ENCODE measurements at places on chromosomes 2 and 18. TPM values are rescaled to one million over a fixed set of nuclear protein-coding genes. Genes with fewer than 3 reads are reported as not detected.

DNA sequence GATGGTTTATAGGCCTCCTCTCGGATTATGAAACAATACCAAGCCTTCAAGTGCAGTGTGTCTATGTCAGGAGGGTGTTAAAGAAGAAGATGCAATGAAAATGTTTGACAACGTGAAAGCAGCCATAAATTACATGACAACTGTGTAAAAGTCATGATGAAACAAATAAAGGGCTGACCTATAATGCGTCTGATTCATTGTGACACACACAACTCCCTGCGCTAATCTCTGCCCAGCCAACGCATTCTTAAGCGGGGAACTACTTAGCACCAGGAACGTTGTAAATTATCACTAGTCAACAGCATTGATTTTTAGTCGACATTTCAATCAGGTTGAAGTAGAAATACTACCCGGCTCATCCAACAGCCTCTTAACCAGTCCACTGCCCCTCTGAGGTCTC, 26.8 kb downstream of the BCL11A start:
- no peak overlapping the region for H3K27ac ChIP-seq
- no peak overlapping the region for H3K4me3 ChIP-seq
- no peaks in the 10 kb centered on the region for H3K4me1 ChIP-seq

DNA sequence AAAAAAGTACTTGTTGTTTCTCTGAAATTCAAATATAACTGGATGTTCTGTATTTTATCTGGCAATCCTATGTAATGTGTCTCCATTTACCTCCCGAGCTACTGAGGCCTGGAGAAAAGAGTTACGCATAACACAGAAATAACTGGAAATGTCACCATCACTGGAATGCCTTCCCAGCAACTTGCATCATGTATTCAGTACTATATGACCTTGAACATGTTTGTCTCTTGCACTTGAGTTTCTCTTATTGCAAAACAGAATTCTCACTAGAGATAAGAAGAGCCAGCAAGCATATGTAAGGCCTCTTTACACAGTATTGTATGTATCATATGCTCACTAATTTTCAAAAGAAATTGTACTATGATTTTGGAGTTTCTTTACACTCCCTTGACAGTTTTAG, 99.6 kb upstream of the CTAGE1 start:
- no peaks in the 10 kb centered on the region for H3K36me3 ChIP-seq
- H3K4me3 ChIP-seq, result no peak overlapping the region
- no peaks in the 10 kb centered on the region for H3K27me3 ChIP-seq

The TSPYL6 gene
- total RNA-seq, result not detected

DNA sequence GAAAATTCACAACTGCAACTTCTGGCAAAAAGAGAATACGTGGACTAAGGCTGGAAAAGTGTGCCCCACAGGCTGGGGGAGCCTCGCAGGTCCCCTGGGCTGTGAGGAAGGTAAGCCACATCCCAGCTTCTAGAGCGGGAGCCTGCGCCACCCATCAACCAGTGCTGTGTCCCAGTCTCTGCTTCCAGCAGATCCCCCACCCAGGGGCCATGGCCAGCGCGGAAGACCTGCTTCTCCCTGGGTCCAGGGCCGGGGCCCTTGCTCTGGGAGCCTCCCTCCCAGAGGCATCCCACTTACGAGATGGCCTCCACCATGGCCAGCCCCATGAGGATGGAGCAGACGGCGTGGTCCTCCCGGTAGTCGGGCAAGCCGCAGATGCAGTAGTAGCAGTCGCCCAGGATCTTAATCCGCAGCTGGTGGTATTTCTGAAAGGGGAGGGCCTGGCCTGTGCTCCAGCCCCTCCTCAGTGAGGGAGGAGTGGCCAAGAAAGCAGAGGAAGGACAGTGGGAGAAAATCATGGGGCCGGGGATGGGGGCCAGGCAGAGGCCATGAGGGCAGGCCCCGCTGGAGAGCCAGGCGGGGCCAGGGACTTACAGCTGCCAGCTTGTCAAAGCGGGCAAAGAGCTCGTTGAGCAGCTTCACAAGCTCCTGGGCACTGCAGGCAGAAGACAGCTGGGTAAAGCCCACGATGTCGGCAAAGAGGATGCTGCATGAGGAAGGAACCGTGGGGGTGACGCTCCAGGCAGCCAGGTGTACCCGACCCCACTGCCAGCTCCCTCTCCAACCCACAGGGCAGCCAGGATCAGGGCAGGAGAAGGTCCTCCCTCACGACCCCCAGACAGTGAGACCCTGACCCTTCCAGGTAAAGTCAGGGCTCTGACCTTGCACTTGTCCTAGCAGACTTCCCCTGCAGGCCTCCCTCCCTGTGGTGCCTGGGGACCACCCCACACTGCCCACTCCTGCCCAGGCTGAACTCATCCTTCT, 48.0 kb downstream of the CENPO start:
- H3K27ac ChIP-seq, result no peak overlapping the region
- H3K4me3 ChIP-seq, result no peak overlapping the region

The EMILIN2 gene
- 1.2 TPM for total RNA-seq

DNA sequence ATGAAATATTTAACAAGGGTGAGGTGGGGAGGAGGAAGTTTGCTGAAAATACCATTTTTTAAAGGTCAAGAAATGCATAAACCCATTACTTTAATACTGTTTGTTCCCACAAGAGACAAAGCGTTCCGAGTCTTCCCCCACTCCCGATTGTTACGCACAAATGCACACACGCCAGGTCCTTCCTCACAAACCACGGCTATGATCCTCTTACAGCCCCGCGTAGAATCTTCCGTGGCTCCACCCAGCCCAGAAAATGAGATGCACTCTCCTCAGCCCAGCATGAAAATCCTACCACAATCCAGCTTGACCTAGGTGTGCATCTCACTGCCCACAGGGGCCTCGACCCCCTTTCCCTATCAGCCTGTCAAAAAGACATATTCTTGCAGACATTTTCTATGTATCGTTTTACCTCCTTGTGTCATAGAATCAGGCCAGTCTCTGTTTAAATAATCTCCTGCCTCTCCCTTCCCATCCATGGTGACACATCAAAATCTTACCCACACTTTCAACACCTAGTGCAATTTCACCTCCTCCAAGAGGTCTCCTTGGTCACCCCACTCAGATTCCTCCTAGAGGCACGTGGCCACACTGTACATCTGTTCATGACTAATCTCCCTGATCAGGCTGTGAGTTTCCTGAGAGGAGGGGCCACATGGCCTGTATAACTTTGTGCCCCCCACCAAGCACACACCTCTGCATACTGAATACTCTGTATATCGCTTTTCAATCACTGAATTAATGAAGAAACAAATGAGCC, 491.0 kb upstream of the KLHL29 start:
- DNase-seq, result no peak
- no peaks in the 10 kb centered on the region for H3K36me3 ChIP-seq
- H3K4me3 ChIP-seq, result no peak overlapping the region
- no peak overlapping the region for H3K27ac ChIP-seq

GRCh38 chr2:160300203-160300602, 100.1 kb upstream of the ITGB6 start:
- no peak overlapping the region for H3K4me3 ChIP-seq
- H3K36me3 ChIP-seq, result no peaks in the 10 kb centered on the region
- no peaks in the 10 kb centered on the region for H3K27me3 ChIP-seq
- H3K4me1 ChIP-seq, result no peaks in the 10 kb centered on the region

GRCh38 chr2:44200011-44200410, 31.3 kb downstream of the PPM1B start:
- H3K4me3 ChIP-seq, result no peak overlapping the region
- H3K36me3 ChIP-seq, result no peaks in the 10 kb centered on the region
- H3K27ac ChIP-seq, result no peak overlapping the region
- H3K4me1 ChIP-seq, result no peaks in the 10 kb centered on the region
- H3K27me3 ChIP-seq, result no peaks in the 10 kb centered on the region

DNA sequence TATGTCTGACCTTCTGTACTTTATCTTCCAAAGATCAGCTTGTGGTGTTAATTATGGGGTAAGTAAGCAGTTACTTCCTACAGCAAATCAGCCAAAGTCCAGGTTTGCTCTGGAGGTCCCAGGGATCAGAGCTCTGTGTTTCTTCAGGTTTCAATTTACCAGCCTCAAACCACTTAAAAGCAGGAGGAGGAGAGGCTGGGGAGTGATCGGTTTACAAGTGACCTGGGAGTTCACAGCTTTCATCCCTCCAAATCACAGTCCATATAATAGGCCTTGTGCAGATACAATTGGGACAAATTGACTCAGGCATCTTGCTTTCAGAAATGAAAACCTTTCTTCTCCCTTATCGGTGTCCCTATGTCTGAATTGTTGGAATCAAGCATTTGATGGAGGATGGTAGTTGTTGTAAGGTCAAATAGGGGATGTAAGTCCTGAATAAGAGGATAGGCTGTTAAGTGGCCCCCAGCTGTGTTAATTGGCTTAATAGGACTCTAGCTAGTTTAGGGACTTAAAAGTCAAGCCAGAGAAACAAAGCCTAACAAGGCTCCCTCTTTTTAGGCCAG, 188.0 kb upstream of the NT5C1B start:
- DNase-seq, result no peak
- H3K4me1 ChIP-seq, result no peaks in the 10 kb centered on the region
- H3K4me3 ChIP-seq, result no peak overlapping the region

The RFX8 gene
- not detected for total RNA-seq

The FBLN7 gene
- total RNA-seq, result 1.4 TPM

The VIT gene
- not detected for total RNA-seq

DNA sequence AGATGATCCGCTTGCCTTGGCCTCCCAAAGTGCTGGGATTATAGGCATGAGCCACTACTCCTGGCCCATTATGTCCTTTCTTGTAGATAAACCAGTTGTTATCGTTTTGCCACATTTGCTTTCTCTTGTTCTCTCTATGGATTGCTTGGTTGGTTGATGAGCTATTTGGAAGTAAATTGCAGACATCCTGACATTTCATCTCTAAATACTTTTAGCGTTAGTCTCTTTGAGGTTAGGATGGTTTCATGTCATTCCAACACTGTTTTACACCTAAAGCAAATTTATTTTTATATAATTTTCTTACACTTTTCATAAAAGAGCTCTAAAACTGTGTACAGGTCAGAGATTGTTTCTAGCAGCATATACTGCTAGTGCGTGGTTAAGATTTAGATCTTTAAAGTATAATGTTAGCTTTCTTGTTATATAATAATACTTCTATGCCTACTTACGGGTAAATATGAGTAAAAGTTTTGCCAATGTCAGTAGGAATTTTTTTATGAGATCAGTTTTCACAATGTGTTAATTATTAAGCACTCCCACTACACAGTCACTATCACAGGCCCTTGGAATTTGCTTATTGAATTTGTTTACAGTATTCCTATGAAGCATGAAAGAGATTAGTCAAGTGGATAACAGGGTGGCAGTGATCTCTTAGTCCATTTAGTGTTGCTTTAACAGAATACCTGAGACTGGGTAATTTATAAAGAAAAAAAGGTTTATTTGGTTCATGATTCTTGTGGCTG, 10.3 kb downstream of the POLI start:
- no peak overlapping the region for H3K4me3 ChIP-seq
- no peaks in the 10 kb centered on the region for H3K4me1 ChIP-seq
- no peaks in the 10 kb centered on the region for H3K27me3 ChIP-seq
- peaks cover 19% of the 10 kb centered on the region for H3K36me3 ChIP-seq
- H3K27ac ChIP-seq, result no peak overlapping the region
- no peak for DNase-seq

DNA sequence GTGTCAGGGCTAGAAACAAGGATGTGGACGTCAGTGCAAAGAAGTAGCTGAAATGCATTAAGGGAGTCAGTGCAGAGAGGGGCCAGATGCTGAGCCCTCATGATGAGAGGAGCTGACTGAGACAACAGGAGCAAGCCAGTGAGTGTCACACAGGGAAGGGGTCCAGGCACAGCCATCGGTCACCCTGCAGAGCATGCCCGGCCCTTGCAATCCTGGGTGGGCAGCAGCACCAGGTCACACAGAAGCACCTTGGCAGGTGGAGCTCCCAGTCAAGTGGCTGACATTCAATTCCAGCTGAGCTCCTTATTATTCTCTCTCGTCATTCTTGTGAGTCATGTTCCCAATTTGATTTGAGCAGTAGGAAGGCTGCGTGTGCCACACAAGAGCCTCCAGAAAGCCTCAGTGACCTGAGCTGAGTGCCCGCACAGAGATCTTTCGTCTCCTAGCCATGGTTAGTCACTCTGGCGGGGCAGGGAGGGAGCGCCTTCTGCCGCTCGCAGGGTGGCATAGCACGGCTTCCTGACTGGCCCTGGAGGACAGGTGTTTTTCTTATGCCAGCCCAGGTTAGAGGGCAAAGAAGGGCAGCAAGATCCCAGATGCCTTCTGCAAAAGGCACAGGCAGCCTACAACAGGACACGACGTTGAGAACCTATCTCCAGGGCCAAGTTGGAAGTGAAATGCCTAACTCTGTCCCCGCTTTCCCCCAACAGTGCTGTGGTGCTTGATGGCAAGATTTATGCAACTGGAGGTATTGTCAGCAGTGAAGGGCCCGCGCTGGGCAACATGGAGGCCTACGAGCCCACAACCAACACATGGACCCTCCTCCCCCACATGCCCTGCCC, 220.9 kb downstream of the ATAD2B start:
- H3K4me3 ChIP-seq, result no peak overlapping the region
- H3K4me1 ChIP-seq, result no peaks in the 10 kb centered on the region
- H3K27ac ChIP-seq, result no peak overlapping the region
- no peak for DNase-seq
- H3K36me3 ChIP-seq, result no peaks in the 10 kb centered on the region

DNA sequence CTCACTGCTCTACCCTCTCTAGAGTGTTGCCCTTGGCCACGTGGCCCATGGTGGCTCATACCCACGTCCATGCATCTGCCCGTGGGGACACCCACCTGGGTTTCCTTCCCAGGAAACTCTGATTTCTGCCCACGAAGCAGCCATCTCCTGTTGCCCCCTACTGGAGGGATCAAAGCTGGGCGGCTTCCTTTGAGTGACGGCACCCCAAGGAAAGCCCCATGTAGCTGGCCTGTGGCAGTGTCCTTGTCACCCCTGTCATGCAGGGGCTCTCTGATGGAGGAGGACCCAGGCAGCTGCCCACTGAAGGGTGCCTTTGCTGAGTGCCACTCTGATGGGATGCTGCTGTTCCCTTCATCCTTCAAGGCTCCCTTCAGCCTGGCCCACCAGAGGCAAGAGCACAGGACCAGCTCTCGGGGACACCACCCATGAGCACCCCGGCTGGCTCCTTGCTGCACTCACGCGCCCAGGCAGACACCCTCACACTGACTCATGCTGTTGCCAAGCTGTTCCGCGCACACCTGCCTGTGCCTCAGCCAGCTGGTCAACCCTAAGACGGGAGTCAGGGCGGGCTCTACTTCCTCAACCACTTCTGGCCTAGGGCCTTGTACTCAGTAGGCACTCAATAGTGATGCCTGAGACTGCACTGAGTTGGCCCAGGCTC, 101.1 kb downstream of the CTIF start:
- no peaks in the 10 kb centered on the region for H3K27me3 ChIP-seq
- no peak overlapping the region for H3K27ac ChIP-seq
- peak; percentile 37 for DNase-seq

The SERPINB3 gene
- total RNA-seq, result not detected

- no peak overlapping the region for H3K4me3 ChIP-seq
- no peaks in the 10 kb centered on the region for H3K4me1 ChIP-seq
- DNase-seq, result no peak
- no peaks in the 10 kb centered on the region for H3K36me3 ChIP-seq
- H3K27me3 ChIP-seq, result no peaks in the 10 kb centered on the region
Measured at GRCh38 chr2:55361465-55362189, 58.0 kb downstream of the CCDC88A start.

Data from right lobe of liver (tissue), 6 donors.